ACHN (cell line): ENCODE measurements at places on chromosomes 5 and 9.

GRCh38 chr5:8457187-8458037 is 588.5 kb downstream of the MTRR start:
- DNase-seq: peak; percentile 96

DNA sequence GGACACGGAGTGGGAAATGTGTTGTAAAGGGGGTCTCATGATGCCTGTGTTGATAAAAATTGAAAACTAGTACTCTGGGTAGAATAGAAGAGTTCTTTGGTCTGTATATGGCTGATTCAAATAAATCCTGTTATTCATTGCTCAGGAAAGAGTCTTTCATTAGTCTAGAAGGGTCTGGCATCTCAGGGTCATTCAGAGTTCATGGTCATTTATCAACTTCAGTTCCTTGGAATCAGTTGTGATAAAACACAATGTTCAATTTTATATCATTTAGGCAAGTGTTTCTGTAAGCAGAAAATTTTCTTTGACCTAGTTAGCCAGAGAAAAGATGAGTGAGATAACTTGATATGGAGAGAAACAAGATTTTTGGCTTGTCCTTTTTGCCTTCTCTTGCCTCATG is 36.3 kb downstream of the SPATA31D1 start:
- no peak for DNase-seq

DNA sequence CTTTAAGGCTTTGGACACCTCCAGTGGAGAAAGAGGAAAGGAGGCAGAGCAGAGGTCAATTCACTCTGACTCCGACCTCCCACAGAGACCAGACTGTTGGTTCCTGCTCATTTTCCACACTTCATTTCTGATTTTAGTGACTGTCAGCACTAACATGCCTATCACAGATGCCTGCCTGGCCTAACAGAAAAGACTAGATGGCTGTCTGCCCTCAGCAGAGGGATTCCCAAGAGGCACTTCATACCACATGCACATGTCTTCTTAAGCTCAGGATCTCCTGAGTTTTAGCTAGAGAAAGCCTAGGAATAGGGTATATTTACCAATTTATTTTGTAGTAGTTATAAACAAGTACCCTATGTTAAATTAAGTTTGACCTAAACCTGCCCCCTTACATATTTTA is 336.0 kb downstream of the ENC1 start:
- DNase-seq: no peak

GRCh38 chr5:154165886-154166285 is 24.6 kb upstream of the GALNT10 start:
- no peak for DNase-seq

DNA sequence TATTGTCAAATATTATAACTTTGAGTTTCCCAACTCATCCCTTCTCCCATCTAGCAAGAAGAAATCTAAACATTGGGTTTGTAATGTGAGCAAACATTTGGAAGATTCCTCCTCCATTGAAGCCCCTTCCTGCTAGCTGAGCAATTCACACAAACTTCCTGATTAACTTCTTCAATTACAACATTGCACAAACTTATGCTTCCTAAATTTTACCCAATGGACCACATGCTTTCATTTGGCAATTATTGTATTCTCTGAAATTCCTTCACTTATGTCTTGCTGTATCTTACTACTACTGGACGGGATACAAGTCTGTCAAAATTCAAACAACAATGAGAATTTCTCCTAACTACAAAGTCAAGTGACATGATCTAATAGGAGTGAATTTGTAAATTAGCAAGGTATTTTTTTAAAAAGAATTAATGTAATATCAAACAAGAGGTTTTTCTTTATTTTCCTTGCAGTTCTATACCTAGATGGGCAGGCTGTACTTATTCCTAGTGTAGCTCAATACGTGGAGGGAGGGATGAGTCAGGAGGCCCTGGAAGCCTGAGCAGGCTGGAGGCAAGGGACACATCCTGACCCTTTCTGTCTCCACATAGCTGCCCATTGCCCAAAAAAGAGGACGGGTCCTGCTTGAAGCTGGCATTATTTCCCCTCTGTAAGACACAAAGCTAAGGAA is 11.8 kb upstream of the IFNW1 start:
- DNase-seq: no peak

DNA sequence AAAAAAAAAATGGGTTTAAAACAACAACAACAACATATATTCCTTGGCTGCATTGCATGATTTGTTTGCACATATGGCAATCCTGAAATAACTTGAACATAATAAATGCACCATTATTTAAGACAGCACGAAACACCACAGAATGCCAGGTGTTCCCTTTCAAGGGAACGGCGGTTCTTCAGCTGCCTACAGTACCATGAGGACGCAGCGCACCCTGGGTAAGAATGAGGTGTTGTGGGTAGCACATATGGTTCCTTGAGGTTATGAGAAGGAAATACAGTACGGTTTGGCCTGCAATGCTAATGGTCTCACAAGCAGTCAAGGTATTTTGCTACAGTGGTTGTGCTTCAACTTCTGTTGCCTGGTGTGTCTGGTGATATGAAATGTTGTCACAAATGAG is 174.8 kb downstream of the SLC12A2 start:
- DNase-seq: no peak

- DNase-seq: no peak
These were observed 19.3 kb downstream of the ITGA1 start for GRCh38 chr5:52807037-52807436.

DNA sequence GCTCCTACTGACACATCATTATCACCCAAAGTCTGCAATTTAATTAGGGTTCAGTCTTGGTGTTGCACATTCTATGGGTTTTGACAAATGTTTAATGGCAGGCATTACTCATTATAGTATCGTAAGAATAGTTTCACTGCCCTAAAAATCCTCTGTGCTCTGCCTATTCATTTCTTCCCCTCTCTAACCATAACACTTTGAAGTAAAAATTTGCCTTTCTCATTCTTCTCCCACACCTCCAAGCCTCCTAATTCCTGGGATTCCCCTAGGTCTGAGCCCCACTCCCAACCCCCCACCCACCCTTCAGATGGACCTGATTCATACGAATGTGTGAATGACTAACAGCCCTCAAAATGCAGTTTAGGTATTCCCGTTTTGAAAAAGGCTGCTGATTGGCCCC is 18.4 kb downstream of the ENC1 start:
- no peak for DNase-seq
